ENCODE measurements at places on chromosomes 16 and 17. TPM values are rescaled to one million over a fixed set of nuclear protein-coding genes. Genes with fewer than 3 reads are reported as not detected.

HSD17B1 gene
- 0.57 TPM for total RNA-seq

NTN3 gene
- total RNA-seq: not detected

ASPHD1 gene
- total RNA-seq: 0.93 TPM

CDC42EP4 gene
- 21.5 TPM for total RNA-seq

PRSS33 gene
- total RNA-seq: not detected

Data from thoracic aorta endothelial cell (primary cell).